Stimulated activated memory B cell treated with anti-CD40 and anti-IgM and Interleukin-4, amounts not matched to agents 10 μg/mL and 1 μg/mL and 100 μg/mL, for 72 hours (primary cell): ENCODE measurements at places on chromosomes 11 and 22.
A peak's percentile ranks its signal among the peaks of the same experiment; 100 is the strongest.

DNA sequence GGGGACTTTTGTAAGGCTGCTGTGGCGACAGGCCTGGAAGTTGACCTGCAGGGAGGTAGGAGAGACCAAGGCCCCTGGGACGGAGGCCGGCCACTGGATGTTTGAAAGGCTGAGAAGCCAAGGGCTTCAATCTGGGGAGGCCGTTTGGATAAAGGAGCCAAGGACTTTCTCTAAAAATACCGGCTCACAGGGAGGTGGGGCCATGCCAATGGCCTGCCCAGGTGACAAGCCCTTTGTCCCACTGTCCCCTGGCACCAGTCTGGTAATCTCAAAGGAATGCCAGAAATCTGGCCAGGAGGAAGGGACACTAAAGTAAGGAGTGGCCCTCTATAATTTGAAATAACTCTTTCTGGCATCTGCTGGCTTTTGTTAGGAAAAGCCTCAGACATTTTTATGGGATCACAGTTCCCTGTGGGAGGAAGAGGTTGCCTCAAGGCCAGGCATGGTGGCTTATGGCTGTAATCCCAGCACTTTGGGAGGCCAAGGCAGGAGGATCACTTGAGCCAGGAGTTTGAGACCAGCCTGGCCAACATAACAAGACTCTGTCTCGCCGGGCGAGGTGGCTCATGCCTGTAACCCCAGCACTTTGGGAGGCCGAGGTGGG, 1.9 kb upstream of the CHKA start:
- H3K36me3 ChIP-seq = no peaks in the 10 kb centered on the region
- peaks cover 28% of the 10 kb centered on the region for H3K4me1 ChIP-seq
- ATAC-seq = no peak
- H3K27me3 ChIP-seq = no peaks in the 10 kb centered on the region
- H3K27ac ChIP-seq = no peak overlapping the region
- no peak overlapping the region for H3K4me3 ChIP-seq

DNA sequence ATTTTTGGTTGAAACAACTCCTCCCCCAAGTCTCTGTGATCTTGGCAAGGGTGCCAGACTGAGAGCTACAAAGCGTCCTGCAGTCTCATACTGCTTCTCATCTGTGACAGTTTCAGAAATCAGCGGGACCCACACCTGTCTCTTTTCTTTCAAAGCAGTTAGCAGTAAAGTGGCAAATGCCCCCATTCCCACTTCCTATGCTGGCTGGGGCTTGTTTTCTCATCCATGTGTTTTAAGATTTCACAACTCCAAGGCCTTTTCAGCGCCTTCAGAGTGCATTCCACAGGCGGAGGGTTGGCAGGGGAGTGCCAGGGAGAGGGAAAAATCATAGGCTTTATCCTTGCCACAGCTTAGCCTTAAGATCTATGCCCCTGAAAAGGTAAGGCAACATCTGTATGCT, 493.5 kb downstream of the OPCML start:
- no peaks in the 10 kb centered on the region for H3K27me3 ChIP-seq
- H3K36me3 ChIP-seq = no peaks in the 10 kb centered on the region
- no peak overlapping the region for H3K27ac ChIP-seq
- no peaks in the 10 kb centered on the region for H3K4me1 ChIP-seq
- no peak overlapping the region for H3K4me3 ChIP-seq
- no peak for ATAC-seq

DNA sequence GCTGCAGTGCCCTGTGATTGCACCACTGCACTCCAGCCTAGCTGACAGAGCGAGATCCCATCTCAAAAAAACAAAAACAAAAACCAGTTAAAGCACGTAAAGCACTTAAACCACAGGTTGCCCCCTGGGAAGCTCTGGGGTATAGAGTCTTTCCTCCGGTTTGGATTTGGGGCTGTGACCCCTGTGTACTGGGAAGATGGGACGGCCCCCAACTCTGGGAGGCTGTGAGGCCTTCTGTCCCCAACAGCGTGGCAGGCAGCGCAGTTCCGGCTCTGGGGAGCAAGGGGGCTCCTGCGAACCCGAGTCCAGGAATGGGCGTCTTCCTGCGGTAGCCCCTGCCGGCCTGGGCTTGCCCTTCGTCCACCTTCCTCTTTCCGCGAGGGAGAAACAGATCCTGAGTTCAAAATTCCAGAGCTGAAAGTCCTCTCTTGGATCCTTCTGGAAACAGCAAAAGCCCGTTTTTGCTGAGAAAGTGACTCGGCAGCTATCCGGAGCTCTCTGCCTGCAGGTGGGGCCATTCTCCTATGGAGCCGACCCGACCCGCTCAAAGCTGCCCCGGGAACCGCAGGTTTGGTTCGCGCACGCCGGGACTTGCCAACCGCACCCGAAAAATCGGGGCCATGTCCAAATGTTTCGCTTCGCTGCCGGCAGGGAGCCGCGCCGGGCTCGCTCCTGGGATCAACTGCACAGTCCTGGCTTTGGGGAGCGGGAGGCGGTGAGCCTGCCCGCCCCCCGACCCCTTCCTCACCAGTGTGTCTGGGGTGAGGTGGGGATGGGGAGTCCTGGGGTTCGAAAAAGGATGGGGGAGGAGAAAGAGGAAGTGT, 36.3 kb upstream of the POLA2 start:
- no peaks in the 10 kb centered on the region for H3K27me3 ChIP-seq
- ATAC-seq = peak; percentile 84
- peaks cover 4% of the 10 kb centered on the region for H3K36me3 ChIP-seq
- peaks cover 16% of the 10 kb centered on the region for H3K4me1 ChIP-seq
- H3K27ac ChIP-seq = peak overlapping the region; percentile 72

DNA sequence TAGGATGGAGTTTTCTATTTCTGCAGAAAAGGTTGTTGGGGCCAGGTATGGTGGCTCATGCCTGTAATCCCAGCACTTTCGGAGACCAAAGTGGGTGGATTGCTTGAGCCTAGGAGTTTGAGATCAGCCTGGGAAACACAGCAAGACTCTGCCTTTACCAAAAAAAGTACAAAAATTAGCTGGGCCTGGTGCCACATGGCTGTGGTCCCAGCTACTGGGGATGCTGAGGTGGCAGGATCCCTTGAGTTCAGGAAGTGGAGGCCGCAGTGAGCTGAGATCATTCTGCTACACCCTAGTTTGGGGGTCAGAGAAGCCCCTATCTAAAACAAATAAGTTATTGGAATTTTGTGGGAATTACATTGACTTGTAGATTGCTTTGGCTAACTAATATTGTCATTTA, 71.7 kb downstream of the FDX1 start:
- H3K27me3 ChIP-seq = no peaks in the 10 kb centered on the region
- no peak for ATAC-seq
- no peaks in the 10 kb centered on the region for H3K4me1 ChIP-seq
- no peak overlapping the region for H3K27ac ChIP-seq
- H3K4me3 ChIP-seq = no peak overlapping the region
- no peaks in the 10 kb centered on the region for H3K36me3 ChIP-seq

- H3K27me3 ChIP-seq = no peaks in the 10 kb centered on the region
- ATAC-seq = no peak
- no peak overlapping the region for H3K4me3 ChIP-seq
Measured at GRCh38 chr11:73547706-73548595, 50.0 kb downstream of the FAM168A start.

- no peak for ATAC-seq
- H3K36me3 ChIP-seq = peaks cover 6% of the 10 kb centered on the region
- no peak overlapping the region for H3K27ac ChIP-seq
- H3K27me3 ChIP-seq = no peaks in the 10 kb centered on the region
- no peaks in the 10 kb centered on the region for H3K4me1 ChIP-seq
- no peak overlapping the region for H3K4me3 ChIP-seq
Measured at GRCh38 chr11:110158317-110159200, 65.4 kb downstream of the ZC3H12C start.

DNA sequence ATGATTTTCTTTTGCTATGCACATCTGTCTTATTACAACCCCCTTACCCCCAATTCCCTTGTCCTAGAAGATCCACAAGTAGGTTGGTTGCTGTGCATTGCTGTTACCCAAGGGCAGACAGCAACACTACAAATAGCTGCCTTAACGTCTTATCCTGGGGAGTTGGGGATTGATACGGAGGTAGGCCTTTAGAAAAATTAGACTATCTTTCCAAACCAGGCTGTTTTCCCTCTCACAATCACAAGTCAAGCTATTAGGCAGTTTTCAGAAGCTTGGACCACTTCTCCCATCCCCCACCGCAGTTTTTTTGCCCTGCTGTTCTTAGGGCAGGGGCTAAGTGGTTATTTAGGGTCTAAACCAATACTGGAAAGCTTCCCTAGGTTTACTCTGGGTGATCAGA, 2.8 kb upstream of the PHLDB1 start:
- no peak overlapping the region for H3K4me3 ChIP-seq
- ATAC-seq = no peak
- no peak overlapping the region for H3K27ac ChIP-seq
- peaks cover 7% of the 10 kb centered on the region for H3K27me3 ChIP-seq
- peaks cover 18% of the 10 kb centered on the region for H3K4me1 ChIP-seq

DNA sequence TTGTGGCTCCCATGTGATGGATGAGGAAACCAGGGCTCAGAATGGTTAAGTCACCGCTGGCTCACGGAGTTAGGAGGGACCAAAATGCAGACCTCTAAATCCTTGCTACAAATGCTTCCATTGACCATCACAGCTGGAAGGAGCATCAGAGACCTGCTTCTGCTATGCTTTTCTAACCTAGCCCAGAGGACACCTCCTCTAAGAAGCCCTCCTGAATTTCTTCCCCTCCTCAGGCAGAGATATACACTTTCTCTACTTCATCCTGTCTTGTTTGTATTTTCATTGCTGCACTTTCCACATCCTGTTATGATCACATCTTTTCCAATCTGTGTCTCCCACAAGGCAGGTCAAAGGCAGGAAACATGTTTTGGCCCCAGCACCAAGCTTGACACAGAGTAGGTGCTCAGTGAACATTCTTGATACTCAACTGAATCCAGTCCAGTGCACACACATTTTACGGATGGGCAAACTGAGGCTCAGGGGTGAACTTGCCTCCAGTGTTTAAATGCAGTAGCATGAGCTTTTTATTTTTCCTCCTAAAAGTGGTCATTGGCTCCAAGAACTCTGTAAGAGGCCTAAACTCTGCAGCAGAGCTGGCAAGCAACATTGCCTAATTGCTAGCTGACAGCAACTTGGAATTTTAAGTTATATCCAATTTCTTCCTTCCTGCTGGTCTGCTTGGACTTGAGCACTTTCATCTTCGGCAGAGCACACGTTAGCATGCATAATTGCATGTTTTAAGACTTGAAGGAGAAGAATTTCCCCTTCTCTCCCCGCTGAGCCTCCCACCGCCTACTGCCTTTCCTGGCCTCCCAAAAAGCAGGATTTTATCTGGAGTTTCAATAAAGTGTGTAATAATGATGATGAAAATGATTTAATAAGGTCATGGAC, 12.7 kb downstream of the SCUBE1 start:
- H3K27ac ChIP-seq = no peak overlapping the region
- no peak overlapping the region for H3K4me3 ChIP-seq
- H3K4me1 ChIP-seq = no peaks in the 10 kb centered on the region

DNA sequence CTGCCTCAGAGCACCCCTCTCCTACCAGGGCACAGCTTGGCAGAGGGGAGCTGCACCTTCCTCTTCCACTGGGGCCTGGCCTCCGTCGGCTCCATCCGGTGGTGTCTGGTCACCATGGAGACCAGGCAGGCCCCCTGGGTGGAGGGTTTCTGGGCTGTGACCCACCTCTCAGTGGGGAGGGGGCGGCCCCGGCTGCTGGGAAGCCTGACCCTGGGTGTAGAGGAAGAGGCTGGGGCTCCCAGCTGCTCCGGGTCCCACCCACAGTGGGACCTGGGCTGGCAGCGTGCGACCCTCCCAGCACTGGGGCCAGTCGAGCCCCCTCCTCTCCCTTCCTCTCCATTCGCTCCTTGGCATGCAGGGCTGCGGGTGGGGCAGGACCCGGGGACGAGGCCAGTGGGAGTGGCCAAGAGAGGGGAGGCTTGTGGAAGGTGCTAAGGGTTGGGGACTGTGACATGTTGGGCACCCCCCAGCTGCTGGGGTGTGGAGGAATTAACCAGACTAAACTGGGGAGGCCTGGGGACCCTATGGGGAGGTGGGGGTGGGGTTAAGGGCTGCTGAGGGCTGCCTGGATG, 46.8 kb downstream of the BRSK2 start:
- no peaks in the 10 kb centered on the region for H3K36me3 ChIP-seq
- H3K27ac ChIP-seq = no peak overlapping the region
- no peak overlapping the region for H3K4me3 ChIP-seq
- peaks cover 18% of the 10 kb centered on the region for H3K27me3 ChIP-seq
- ATAC-seq = peak; percentile 31
- no peaks in the 10 kb centered on the region for H3K4me1 ChIP-seq

GRCh38 chr11:108926171-108926840, 261.4 kb downstream of the DDX10 start:
- ATAC-seq = no peak
- H3K4me1 ChIP-seq = no peaks in the 10 kb centered on the region
- H3K36me3 ChIP-seq = peaks cover 26% of the 10 kb centered on the region
- H3K27me3 ChIP-seq = no peaks in the 10 kb centered on the region

DNA sequence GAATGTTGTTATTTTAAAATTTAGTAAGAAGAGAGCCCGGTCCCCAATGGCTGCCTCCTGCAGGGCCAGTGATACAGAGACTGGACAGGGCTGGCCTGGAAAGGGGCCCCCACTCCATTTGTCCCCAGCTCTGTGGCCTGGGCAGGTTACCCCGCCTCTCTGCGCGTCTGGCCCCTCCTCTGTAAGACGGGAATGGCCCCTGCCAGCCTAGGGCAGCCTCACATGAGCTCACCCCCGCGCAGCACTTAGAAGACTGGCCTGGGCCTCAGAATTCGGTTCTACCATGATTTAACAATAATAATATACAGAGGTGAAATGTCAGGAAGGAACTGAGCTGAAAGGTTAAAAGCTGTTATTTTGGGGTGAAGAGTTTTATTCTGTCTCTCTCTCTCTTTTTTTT, 1.3 kb downstream of the APOBEC3G start:
- H3K27ac ChIP-seq = peak overlapping the region; percentile 98
- ATAC-seq = no peak
- H3K4me1 ChIP-seq = peaks cover 84% of the 10 kb centered on the region
- H3K4me3 ChIP-seq = peak overlapping the region; percentile 87
- peaks cover 40% of the 10 kb centered on the region for H3K36me3 ChIP-seq

- no peaks in the 10 kb centered on the region for H3K36me3 ChIP-seq
- H3K4me1 ChIP-seq = no peaks in the 10 kb centered on the region
- peaks cover 36% of the 10 kb centered on the region for H3K27me3 ChIP-seq
- no peak overlapping the region for H3K4me3 ChIP-seq
- no peak for ATAC-seq
Measured at GRCh38 chr11:59999691-60000090, 17.3 kb upstream of the OOSP4B start.

GRCh38 chr11:11567936-11568650, 53.7 kb downstream of the GALNT18 start:
- no peak for ATAC-seq
- no peaks in the 10 kb centered on the region for H3K36me3 ChIP-seq
- no peak overlapping the region for H3K4me3 ChIP-seq
- H3K27me3 ChIP-seq = peaks cover 16% of the 10 kb centered on the region

DNA sequence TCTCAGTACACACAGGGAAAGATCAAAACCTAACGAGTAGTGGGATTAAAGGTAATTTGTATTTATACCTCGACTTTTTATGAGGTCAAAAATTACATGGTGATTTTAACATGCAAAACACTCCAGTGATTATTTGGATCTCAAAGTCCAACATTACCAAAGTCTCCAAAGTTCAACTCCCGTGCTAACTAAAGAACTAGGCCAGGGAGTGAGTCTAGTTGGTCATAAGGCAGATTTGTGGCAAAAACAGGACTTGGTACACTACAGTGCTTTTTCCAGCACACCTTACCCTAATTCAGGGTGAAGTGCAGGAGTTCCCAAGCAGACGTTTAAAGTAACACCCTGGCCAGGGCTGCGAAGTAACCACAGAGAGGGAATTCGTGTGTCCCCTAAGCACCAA, 1.1 kb downstream of the PUS3 start:
- no peak for ATAC-seq
- H3K27ac ChIP-seq = no peak overlapping the region

- H3K27me3 ChIP-seq = no peaks in the 10 kb centered on the region
- H3K4me3 ChIP-seq = no peak overlapping the region
- H3K36me3 ChIP-seq = no peaks in the 10 kb centered on the region
- no peak for ATAC-seq
Measured at GRCh38 chr22:28424427-28425080, 255.1 kb downstream of the TTC28 start.
